Keratinocyte (primary cell): ENCODE measurements at places on chromosomes 3 and 15. TPM values are rescaled to one million over a fixed set of nuclear protein-coding genes. Genes with fewer than 3 reads are reported as not detected.

DNA sequence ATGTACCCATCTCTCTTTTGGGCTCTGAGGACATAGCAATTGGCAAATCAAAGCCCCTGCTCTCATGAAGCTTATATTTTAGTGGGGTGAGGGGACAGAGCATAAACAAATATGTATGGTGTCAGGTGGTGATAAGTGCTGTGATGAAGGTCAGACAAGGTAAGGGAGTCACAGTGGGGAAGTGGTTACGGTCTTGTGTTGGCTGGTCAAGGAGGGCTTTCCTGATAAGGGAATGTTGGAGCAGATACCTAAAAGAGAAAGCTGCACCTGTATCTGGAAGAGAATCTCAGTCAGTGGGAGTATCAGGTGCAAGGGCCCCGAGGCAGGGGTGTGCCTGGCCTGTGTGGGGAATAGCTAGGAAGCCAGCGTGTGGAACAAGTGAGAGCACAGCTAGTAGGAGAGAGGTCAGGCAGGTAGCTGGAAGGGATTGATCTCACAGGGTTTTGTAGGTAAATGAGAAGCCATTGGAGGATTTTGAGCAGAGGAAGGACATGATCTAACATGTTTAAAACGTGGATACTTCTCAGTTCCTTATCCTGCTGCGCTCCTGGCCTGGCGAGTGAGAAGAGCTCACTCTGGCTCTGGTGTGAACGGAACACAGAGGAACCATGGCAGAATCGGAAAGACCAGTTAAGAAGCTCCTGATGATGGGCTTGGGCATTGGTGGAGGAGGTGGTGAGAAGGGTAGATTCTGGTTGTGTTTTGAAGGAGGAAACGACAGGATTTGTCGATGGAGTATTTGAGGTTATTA, 35.5 kb downstream of the MRAS start:
- H3K27me3 ChIP-seq, result no peaks in the 10 kb centered on the region
- H3K36me3 ChIP-seq, result no peaks in the 10 kb centered on the region
- DNase-seq, result no peak

DNA sequence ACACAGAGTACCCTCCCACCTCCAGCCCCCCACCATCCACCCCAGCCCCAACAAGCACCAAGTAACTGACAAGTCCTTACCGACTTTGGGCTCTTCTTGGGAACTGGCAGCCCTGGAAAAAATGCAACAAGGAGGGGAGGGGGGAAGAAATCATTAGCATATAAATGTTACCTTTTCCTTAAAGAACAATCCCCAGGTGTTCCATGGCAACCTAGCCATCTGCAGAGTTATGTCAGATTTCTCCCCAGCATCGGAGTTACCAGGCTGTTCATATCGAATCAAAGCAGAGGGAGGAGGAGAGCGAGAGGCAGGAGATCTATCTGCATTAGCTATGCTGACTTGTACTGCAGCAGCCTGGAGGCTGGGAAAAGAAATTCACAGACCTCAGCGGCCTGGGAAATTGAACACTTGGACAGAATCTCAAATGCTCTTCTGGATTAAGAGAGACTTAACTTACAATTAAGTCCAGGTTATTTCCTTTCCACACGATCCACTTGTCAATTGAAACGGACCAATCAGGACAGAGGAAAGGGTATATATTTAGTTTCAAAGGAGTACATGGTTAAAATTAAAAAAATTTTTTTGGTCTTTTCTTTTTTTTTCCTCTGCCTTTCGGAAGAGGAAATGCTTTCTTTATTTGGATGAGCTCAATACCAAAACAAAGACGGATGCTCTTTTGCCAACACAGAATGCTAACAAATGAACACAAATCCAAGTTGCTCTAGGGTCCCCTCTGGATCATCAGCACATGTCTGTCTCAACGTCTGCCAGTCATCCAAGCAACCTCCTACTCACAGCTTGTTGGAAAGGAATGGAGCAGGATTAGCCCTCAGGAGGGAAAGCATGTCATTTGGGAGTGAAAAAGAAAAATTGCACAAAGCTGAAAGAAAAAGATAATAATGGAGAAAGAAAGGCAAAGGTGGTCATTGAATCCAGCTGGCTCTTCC, 637.1 kb downstream of the MAGI1 start:
- H3K36me3 ChIP-seq, result peaks cover 3% of the 10 kb centered on the region
- H3K4me3 ChIP-seq, result no peak overlapping the region
- no peaks in the 10 kb centered on the region for H3K4me1 ChIP-seq

- peaks cover 13% of the 10 kb centered on the region for H3K36me3 ChIP-seq
- no peak overlapping the region for H3K4me3 ChIP-seq
- no peak for DNase-seq
- H3K27ac ChIP-seq, result no peak overlapping the region
Observed at GRCh38 chr3:68997887-68998286, 15.6 kb downstream of the EOGT start.

- H3K27ac ChIP-seq, result no peak overlapping the region
- no peak overlapping the region for H3K4me3 ChIP-seq
- DNase-seq, result no peak
- no peaks in the 10 kb centered on the region for H3K27me3 ChIP-seq
Observed at GRCh38 chr3:123149525-123149924, 52.2 kb upstream of the SEC22A start.

DNA sequence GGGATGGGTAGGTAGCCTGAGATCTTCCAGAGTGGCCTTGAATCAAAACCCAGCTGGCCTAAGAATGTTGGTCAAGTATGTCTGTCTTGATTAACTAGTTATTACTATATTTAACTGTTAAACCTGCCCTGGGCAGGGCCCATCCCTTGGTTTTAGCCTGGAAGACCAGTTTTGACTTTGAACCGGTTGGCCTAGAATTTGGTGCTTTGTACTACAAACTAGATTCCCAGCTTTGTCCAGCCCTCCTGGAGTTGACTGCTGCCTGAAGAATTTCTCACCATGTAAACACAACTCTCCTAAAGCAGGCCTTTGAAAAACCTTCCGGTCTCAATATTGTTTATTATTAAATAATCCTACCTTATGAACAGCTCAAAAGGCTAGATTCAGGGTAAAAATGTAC, 16.0 kb downstream of the C15orf62 start:
- peaks cover 44% of the 10 kb centered on the region for H3K4me1 ChIP-seq
- DNase-seq, result no peak
- H3K27ac ChIP-seq, result peak overlapping the region; percentile 27
- H3K27me3 ChIP-seq, result no peaks in the 10 kb centered on the region
- H3K4me3 ChIP-seq, result no peak overlapping the region

DNA sequence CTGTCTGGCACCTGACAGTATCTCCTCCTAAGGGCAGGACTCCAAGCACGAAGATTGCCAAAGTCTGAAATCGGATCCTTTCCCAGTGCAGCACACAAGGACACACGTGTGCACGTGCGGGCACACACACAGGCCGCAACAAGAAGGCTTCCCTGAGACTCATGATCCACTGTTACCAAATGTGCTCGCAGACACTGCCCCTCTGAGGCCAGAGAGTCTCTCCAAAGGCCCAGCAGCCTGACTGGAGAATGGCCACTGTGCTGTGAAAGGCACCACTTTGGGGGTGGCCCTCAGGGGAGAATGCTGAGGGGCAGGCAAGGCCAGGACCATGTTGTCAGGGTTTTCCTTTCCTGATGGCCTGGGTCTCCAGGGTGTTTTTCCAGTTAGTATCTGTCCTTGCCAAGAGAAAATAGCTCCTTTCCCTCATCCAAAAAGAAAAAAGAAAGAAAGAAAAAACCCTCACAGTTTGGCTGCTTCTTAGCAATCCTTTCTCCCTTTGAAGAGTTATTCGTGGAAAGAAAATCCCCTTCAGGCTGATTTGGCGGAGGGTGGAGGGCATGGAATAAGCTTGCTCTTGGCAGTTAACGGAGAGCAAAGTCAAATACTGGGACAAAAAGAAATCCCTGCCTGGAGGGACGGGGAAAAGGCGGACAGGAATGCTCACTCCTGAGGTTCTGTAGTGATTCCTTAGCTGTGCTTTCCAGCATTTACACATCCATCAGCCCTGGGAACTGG, 112.2 kb upstream of the ETV5 start:
- no peak overlapping the region for H3K27ac ChIP-seq
- no peaks in the 10 kb centered on the region for H3K36me3 ChIP-seq
- peaks cover 16% of the 10 kb centered on the region for H3K4me1 ChIP-seq

DNA sequence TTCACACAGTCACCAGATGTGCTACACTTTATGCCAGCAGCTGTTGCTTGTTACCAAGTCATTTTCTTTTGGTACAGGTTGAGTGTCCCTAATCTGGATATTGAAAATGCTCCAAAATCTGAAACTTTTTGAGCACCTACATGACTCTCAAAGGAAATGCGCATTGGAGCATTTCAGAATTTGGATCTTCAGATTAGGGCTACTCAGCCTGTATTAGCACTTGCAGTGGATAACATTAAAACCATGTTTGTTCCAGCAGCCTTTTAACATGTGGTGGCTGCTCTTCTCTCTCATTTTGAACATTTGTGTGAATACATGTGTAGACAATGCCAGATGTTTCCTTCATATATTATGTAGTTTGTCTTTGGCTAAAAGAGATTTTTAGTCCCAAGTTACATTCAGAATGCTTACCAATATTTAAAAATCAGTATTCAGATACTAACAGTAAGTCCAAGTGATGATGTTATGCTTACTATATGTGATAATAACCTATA, 230.9 kb upstream of the UBE2E1 start:
- no peaks in the 10 kb centered on the region for H3K36me3 ChIP-seq
- no peak overlapping the region for H3K4me3 ChIP-seq
- no peak overlapping the region for H3K27ac ChIP-seq
- no peaks in the 10 kb centered on the region for H3K27me3 ChIP-seq

The NDN gene
- polyA plus RNA-seq, result 0.57 to 0.76 TPM (median 0.75 TPM) in 3 replicates

The TMEM266 gene
- 0.02 to 0.35 TPM (median 0.03 TPM) in 3 replicates for polyA plus RNA-seq

DNA sequence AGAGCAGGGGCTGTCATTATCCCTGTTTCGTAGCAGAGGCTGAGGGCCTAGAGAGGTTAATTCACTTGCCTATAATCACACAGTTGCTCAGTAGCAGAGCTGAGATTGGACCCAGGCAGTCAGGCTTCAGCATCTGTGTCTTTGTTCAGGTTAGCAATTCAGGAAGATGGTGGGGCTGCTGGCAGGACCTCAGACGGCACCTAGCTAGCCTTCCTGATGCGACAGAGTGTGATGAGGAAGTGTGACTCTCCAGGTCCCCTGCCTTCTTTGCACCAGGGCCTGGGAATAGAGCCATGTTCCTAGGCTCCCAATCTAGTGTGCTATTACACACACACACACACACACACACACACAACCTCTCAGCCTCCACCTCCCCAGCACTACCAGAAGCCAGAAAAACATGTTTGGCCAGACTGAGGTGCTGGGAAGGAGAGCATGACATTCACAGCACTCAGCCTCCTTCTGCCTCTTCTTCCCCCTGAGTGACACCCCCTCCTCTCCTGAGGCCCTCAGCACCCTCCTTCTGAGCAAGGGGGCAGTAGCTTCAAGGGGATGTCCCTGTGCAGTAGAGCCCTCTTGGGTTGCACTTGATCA, 88.9 kb downstream of the TLE3 start:
- H3K27me3 ChIP-seq, result peaks cover 59% of the 10 kb centered on the region
- no peak overlapping the region for H3K27ac ChIP-seq
- DNase-seq, result no peak
- no peak overlapping the region for H3K4me3 ChIP-seq

The MLF1 gene
- 7.0 to 11.8 TPM (median 8.6 TPM) in 3 replicates for polyA plus RNA-seq
